MCF 10A (cell line): ENCODE measurements at places on chromosomes 7 and 10.

DNA sequence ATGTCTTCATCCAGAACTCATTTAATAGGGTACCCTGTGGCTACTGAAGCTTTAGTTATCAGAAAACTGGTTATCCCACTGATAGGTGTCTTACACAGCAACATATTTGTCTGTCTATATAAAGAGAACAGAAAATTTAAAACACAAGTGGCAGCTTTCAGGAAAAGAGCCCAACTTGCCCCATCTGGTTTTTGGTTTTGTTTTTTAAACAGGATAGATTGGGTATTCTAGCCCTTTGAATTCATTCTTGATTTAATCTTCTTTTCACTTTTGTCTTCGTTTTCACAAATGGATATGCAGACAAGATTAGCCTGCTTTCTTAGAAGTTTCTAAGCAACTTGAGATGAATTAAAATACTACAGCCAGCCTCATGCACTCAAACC lies 91.3 kb downstream of the KLF6 start:
- H3K27ac ChIP-seq: no peak overlapping the region
- peaks cover 6% of the 10 kb centered on the region for H3K4me1 ChIP-seq
- no peaks in the 10 kb centered on the region for H3K27me3 ChIP-seq

DNA sequence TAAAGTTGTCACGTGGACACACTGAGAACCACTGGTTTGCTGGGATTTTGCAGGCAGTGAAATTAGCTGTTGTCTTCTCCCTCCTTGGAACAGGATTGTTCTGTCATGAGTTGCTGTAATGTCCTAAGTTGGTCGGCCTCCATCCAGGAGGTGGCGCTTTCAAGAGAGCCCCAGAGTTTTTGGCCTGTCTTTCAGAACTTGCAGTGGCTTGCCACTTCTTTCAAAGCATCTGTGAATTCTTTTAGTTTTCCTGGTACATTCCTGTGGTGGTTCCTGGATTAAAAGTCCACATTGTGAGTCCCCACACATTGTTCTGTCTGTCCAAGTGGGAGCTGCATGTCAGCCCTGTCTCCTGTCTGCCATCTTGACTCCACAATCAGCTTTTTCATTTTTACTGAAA lies 133.8 kb downstream of the PON1 start:
- no peaks in the 10 kb centered on the region for H3K4me1 ChIP-seq
- DNase-seq: no peak
- H3K4me3 ChIP-seq: no peak overlapping the region
- no peaks in the 10 kb centered on the region for H3K36me3 ChIP-seq
- no peak overlapping the region for H3K27ac ChIP-seq

GRCh38 chr7:159042103-159042502 lies 102.6 kb downstream of the VIPR2 start:
- no peak overlapping the region for H3K4me3 ChIP-seq
- no peak overlapping the region for H3K27ac ChIP-seq
- no peaks in the 10 kb centered on the region for H3K36me3 ChIP-seq

GRCh38 chr7:919924-920341 lies 34.5 kb downstream of the ADAP1 start:
- H3K4me3 ChIP-seq: no peak overlapping the region
- H3K4me1 ChIP-seq: no peaks in the 10 kb centered on the region
- no peaks in the 10 kb centered on the region for H3K36me3 ChIP-seq
- DNase-seq: no peak
- peak overlapping the region; percentile 59 for H3K27ac ChIP-seq

- peaks cover 18% of the 10 kb centered on the region for H3K4me1 ChIP-seq
- H3K27me3 ChIP-seq: no peaks in the 10 kb centered on the region
- peaks cover 6% of the 10 kb centered on the region for H3K36me3 ChIP-seq
These were observed 106.3 kb upstream of the GDF10 start for GRCh38 chr10:47193666-47194065.
